ENCODE measurements at places on chromosomes 3 and 15.

GRCh38 chr3:186452517-186452916 lies 90.5 kb upstream of the DGKG start:
- H3K36me3 ChIP-seq: no peaks in the 10 kb centered on the region
- H3K27me3 ChIP-seq: no peaks in the 10 kb centered on the region
- no peaks in the 10 kb centered on the region for H3K4me1 ChIP-seq
- DNase-seq: no peak
- H3K27ac ChIP-seq: no peak overlapping the region

- H3K27ac ChIP-seq: no peak overlapping the region
- no peak for DNase-seq
- no peaks in the 10 kb centered on the region for H3K36me3 ChIP-seq
- H3K4me3 ChIP-seq: no peak overlapping the region
- H3K4me1 ChIP-seq: no peaks in the 10 kb centered on the region
Observed at GRCh38 chr3:56880720-56881575, 79.2 kb upstream of the ARHGEF3 start.

DNA sequence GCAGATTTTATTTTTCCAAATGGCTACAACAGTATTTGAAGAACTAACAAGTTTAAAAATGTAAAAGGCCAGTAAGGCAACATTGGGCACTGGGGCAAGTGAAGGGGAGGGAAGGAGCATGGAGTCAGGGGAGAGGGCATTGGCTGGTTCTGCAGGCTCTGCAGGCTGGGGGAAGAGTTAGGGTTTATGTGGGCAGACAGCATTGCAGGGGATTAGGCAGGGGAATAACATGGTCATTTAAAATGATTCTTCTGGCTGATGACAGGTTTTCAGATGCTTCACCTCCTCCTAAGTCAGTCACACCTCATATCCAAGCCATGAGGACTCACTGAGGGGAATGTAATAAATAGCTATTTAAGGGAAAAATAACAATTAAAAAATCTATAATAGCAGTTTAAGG lies 52.6 kb downstream of the BTD start:
- DNase-seq: no peak
- H3K36me3 ChIP-seq: no peaks in the 10 kb centered on the region
- no peaks in the 10 kb centered on the region for H3K27me3 ChIP-seq
- no peaks in the 10 kb centered on the region for H3K4me1 ChIP-seq

DNA sequence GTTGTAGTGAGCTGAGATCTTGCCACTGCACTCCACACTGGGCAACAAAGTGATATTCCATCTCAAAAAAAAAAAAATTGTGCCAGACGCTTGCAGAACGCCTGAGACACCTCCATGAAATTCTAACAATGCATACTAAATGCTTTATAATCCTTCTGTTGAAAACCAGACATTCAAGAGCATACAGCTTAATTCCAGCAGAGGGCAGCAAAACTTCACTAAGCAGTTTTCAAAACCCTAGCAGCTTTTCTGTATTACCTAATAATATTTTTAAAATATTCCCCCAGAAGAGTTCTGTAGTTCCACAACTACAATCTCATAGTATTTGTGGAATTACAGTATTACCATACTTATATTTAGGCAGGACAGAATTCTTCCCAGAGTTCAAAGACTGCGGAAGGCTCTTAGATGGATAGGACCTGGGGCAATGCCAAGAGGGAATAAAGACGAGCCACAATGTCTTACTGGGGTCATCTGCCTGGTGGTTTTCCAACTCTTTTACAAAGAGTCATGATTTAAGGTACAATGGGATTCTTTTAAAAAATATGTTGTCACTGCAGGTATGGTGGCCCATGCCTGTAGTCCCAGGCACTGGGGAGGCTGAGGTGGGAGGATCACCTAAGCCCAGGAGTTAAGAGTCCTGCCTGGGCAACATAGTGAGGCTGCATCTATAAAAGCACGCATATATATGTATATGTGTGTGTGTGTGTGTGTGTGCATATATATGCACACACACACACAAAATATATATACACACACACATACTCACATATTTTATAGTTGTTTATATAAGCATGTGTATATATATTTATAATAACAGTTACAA lies 19.6 kb upstream of the TASOR start:
- no peak overlapping the region for H3K27ac ChIP-seq
- H3K36me3 ChIP-seq: no peaks in the 10 kb centered on the region
- no peaks in the 10 kb centered on the region for H3K27me3 ChIP-seq
- H3K4me1 ChIP-seq: peaks cover 3% of the 10 kb centered on the region

Data from tibial nerve (tissue), 4 donors.